ENCODE measurements at places on chromosomes 13 and 19. TPM values are rescaled to one million over a fixed set of nuclear protein-coding genes. Genes with fewer than 3 reads are reported as not detected.

- DNase-seq: no peak
- H3K4me1 ChIP-seq: no peaks in the 10 kb centered on the region
- no peak overlapping the region for H3K4me3 ChIP-seq
- H3K27me3 ChIP-seq: no peaks in the 10 kb centered on the region
Observed at GRCh38 chr13:20711301-20712044, 8.0 kb downstream of the IL17D start.

- H3K36me3 ChIP-seq: no peaks in the 10 kb centered on the region
- H3K27me3 ChIP-seq: no peaks in the 10 kb centered on the region
- no peak overlapping the region for H3K27ac ChIP-seq
- DNase-seq: no peak
Observed at GRCh38 chr13:25733696-25734435, 317.9 kb downstream of the SHISA2 start.

DNA sequence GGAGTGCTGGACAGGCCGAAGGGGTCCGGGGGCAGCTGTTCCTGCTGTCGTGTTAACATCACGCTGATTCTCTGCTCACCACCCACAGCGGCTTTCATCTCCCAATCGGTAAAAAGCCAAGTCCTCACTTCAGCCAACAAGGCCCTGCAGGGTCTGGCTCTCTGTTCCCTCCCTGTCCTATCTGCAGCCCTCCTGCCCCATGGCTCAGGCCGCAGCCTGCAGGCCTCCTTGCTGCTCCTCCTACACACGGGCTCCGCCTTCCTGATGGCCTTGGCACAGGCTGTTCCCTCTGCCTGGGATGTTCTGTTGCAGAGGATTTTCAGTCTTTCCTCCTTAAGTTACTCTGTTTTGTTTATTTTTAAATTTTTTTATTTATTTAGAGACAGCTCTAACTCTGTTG lies 22.2 kb downstream of the FUZ start:
- DNase-seq: no peak
- no peak overlapping the region for H3K4me3 ChIP-seq
- no peaks in the 10 kb centered on the region for H3K27me3 ChIP-seq
- H3K27ac ChIP-seq: no peak overlapping the region

FCER2 gene
- not detected for total RNA-seq

- H3K4me1 ChIP-seq: no peaks in the 10 kb centered on the region
- H3K4me3 ChIP-seq: no peak overlapping the region
- H3K27me3 ChIP-seq: no peaks in the 10 kb centered on the region
- DNase-seq: no peak
- no peaks in the 10 kb centered on the region for H3K36me3 ChIP-seq
- no peak overlapping the region for H3K27ac ChIP-seq
Observed at GRCh38 chr13:43085545-43085944, 62.2 kb downstream of the DNAJC15 start.

DNA sequence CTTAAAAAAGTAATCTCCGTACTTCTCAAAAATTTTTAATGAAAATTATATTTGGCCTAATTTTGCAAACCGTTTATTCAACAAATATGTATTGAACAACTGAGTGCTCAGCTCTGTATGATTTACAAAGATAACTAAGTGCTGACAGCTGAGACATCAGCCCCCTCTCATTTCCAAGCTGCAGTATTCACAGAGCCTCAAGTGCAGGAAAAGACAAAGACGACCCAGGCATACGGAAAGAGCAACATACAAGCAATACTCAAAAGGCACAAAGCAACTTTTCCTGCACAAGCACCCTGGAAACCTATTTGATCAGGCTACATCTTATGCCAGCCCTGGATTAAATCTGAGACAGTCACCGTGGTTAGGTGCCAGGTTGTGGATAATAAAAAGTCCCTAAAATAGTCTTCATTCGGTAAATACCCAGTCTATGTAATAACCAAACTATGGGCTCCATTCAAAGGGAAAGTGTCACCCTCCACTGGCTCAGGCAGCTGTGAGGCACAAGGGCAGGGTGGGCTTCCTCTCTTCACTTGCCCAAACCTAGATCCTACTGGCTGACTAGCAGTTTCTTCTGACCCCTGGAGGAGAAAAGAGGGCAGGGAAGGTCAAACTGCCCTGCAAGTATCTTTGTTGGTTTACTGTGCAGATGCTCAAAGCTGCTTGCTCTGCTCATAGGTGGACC lies 65.5 kb downstream of the TBC1D4 start:
- H3K27ac ChIP-seq: no peak overlapping the region
- H3K4me3 ChIP-seq: no peak overlapping the region
- H3K4me1 ChIP-seq: no peaks in the 10 kb centered on the region

DNA sequence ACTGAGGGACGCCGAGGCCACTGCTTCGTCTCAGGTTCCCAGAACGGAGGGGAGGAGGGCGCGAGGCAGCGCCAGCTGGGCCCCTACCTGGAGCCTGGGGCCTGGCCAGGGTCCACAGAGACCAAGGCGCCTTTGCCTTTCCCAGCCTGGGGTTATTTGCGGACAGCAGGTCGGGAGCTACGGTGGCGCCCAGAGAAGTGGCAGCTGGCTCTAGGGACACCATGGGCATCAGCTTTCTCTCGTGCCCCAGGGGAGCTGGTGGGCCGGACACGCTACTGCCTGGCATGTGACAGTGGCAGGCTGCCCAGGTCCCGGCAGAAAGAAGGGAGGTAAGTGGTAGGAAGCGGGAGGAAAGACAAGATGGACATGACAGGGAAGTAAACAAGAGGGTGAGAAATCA lies 19.0 kb downstream of the AKT2 start:
- H3K36me3 ChIP-seq: no peaks in the 10 kb centered on the region
- no peak for DNase-seq
- H3K27me3 ChIP-seq: no peaks in the 10 kb centered on the region
- peaks cover 18% of the 10 kb centered on the region for H3K4me1 ChIP-seq
- no peak overlapping the region for H3K4me3 ChIP-seq
- H3K27ac ChIP-seq: no peak overlapping the region

GRCh38 chr13:109858319-109858718 lies 71.9 kb upstream of the IRS2 start:
- DNase-seq: no peak
- H3K4me3 ChIP-seq: no peak overlapping the region
- no peaks in the 10 kb centered on the region for H3K27me3 ChIP-seq

PEX11G gene
- total RNA-seq: 9.8 TPM

- H3K27ac ChIP-seq: no peak overlapping the region
- no peaks in the 10 kb centered on the region for H3K27me3 ChIP-seq
- H3K4me3 ChIP-seq: no peak overlapping the region
Observed at GRCh38 chr13:91470084-91470621, 71.7 kb downstream of the GPC5 start.

- no peak for DNase-seq
- no peaks in the 10 kb centered on the region for H3K27me3 ChIP-seq
- no peaks in the 10 kb centered on the region for H3K36me3 ChIP-seq
- H3K4me1 ChIP-seq: no peaks in the 10 kb centered on the region
- no peak overlapping the region for H3K4me3 ChIP-seq
- no peak overlapping the region for H3K27ac ChIP-seq
Observed at GRCh38 chr19:43132696-43133095, 50.2 kb upstream of the PSG2 start.

GRCh38 chr19:48724796-48725753 lies 5.5 kb upstream of the MAMSTR start:
- H3K4me3 ChIP-seq: no peak overlapping the region
- no peak for DNase-seq
- no peaks in the 10 kb centered on the region for H3K4me1 ChIP-seq
- no peaks in the 10 kb centered on the region for H3K27me3 ChIP-seq
- peak overlapping the region; percentile 50 for H3K27ac ChIP-seq

RAP2A gene
- 16.5 TPM for total RNA-seq

- no peak overlapping the region for H3K27ac ChIP-seq
- no peak overlapping the region for H3K4me3 ChIP-seq
- DNase-seq: no peak
- no peaks in the 10 kb centered on the region for H3K4me1 ChIP-seq
- H3K36me3 ChIP-seq: no peaks in the 10 kb centered on the region
- H3K27me3 ChIP-seq: peaks cover 6% of the 10 kb centered on the region
Observed at GRCh38 chr13:62115831-62116230, 700.2 kb upstream of the PCDH20 start.

PSG1 gene
- not detected for total RNA-seq

CEBPA gene
- 112 TPM for total RNA-seq

LRG1 gene
- total RNA-seq: 566 TPM

GRCh38 chr19:49879243-49879963 lies 1.9 kb downstream of the TBC1D17 start:
- H3K4me1 ChIP-seq: peaks cover 17% of the 10 kb centered on the region
- peak; percentile 52 for DNase-seq
- no peak overlapping the region for H3K4me3 ChIP-seq
- H3K36me3 ChIP-seq: peaks cover 16% of the 10 kb centered on the region
- H3K27me3 ChIP-seq: no peaks in the 10 kb centered on the region

ZIC5 gene
- not detected for total RNA-seq

GRCh38 chr19:46080561-46080960 lies 39.8 kb upstream of the IGFL4 start:
- H3K27me3 ChIP-seq: peaks cover 18% of the 10 kb centered on the region
- no peak for DNase-seq
- no peak overlapping the region for H3K27ac ChIP-seq
- no peaks in the 10 kb centered on the region for H3K36me3 ChIP-seq

GRCh38 chr13:27923794-27924528 lies 4.2 kb downstream of the PDX1 start:
- no peaks in the 10 kb centered on the region for H3K36me3 ChIP-seq
- no peaks in the 10 kb centered on the region for H3K4me1 ChIP-seq
- H3K27me3 ChIP-seq: peaks cover 43% of the 10 kb centered on the region
- H3K27ac ChIP-seq: no peak overlapping the region
- H3K4me3 ChIP-seq: no peak overlapping the region

DAPK3 gene
- 20.3 TPM for total RNA-seq

DNA sequence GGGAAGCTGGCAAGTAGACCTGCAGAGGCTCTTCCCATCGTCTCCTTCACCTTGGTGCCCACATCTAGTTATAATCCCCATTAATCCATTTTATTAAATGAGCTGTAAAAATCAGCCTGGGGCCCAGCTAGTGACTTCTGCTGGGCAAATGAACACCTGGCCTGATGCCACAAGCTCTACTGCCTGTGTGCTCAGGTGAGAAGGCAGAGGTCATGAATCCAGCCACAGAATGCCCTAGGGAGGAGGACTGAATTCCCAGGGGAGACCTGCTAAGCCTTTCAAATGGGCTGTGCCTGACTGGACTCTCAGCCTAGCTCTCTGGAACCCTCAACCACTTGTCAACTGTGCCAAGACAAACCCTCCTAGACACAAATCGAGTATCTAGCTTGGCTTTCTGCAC lies 74.0 kb downstream of the PDS5B start:
- H3K27me3 ChIP-seq: no peaks in the 10 kb centered on the region
- DNase-seq: peak; percentile 78
- no peak overlapping the region for H3K4me3 ChIP-seq
- H3K27ac ChIP-seq: no peak overlapping the region
- H3K4me1 ChIP-seq: no peaks in the 10 kb centered on the region
- H3K36me3 ChIP-seq: no peaks in the 10 kb centered on the region

KLF5 gene
- total RNA-seq: 4.2 TPM

GRCh38 chr19:58468216-58468839 lies 1.4 kb downstream of the ZNF324 start:
- H3K27ac ChIP-seq: no peak overlapping the region
- no peaks in the 10 kb centered on the region for H3K36me3 ChIP-seq
- no peak overlapping the region for H3K4me3 ChIP-seq

- no peak overlapping the region for H3K27ac ChIP-seq
- H3K4me3 ChIP-seq: no peak overlapping the region
- H3K27me3 ChIP-seq: no peaks in the 10 kb centered on the region
- DNase-seq: peak; percentile 56
Observed at GRCh38 chr19:556611-557382, 12.9 kb downstream of the GZMM start.

GRCh38 chr13:70375718-70376117 lies 267.5 kb upstream of the KLHL1 start:
- H3K27ac ChIP-seq: no peak overlapping the region
- H3K4me3 ChIP-seq: no peak overlapping the region
- no peaks in the 10 kb centered on the region for H3K27me3 ChIP-seq
- DNase-seq: no peak

DNA sequence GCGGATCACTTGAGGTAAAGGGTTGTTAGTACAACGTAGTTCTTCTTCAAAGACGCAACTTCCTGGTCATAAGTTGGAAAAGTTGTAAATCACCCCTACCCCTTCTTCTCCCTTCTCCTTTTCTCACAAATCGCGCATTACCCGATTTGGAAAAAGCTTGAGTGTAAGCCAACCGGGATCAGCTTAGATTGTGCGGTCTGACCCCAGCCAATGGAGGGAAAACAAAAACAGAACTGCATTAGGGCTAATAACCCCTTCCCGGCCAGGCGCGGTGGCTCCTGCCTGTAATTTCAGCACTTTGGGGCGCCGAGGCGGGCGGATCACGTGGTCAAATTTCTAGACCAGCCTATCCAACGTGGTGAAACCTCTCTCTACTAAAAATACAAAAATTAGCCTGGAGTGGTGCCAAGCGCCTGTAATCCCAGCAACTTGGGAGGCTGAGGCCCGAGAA lies 806 bp downstream of the ZNF90 start:
- no peaks in the 10 kb centered on the region for H3K36me3 ChIP-seq
- no peaks in the 10 kb centered on the region for H3K27me3 ChIP-seq
- H3K27ac ChIP-seq: no peak overlapping the region
- peak overlapping the region; percentile 27 for H3K4me3 ChIP-seq

DNA sequence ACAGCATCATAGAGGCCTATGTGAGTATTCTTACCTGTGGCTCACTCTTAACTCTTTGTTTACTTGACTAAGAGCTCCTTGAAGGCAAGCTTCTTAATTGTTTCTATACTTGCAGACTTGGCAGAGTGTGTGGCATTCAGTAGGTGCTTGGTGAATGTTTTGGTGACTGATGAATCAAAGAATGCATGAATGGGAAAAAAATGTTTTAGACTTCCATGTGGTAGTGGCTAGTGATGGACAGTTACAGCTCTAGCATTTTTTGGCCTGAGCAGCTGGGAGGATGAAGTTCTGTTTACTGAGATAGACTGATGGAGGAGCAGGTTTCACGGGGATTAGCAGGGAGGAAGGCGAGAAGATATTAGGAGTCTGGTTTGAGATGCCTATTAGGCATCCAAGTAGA lies 13.6 kb downstream of the HAS1 start:
- DNase-seq: no peak
- no peaks in the 10 kb centered on the region for H3K27me3 ChIP-seq
- no peaks in the 10 kb centered on the region for H3K36me3 ChIP-seq
- H3K27ac ChIP-seq: no peak overlapping the region
- H3K4me3 ChIP-seq: no peak overlapping the region
- no peaks in the 10 kb centered on the region for H3K4me1 ChIP-seq

OR7C1 gene
- 0.02 TPM for total RNA-seq

DNA sequence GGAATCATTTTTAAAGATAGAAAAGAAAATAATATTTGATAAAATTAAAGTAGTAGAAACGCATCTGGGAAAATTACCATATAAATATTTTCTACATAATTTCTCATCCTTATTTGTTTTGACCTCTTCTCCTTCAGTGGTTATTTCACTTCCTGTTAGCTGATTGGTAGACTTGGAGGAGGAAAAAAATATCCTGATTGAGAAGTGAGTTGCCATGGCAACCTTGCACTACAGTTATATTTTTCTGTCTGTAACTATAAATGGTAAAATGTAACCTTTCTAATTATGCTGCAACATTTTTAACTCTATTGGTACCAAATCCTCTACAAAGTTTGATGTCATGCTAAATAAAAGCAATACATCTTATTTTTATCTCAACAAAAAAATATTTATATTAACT lies 45.2 kb downstream of the SCEL start:
- H3K27ac ChIP-seq: no peak overlapping the region
- no peak for DNase-seq
- H3K4me1 ChIP-seq: no peaks in the 10 kb centered on the region
- H3K36me3 ChIP-seq: no peaks in the 10 kb centered on the region

Data from right lobe of liver (tissue), 6 donors.